ENCODE measurements at places on chromosomes 1 and 21.

- DNase-seq = no peak
Measured at GRCh38 chr1:218957971-218958370, 215.7 kb upstream of the LYPLAL1 start.

DNA sequence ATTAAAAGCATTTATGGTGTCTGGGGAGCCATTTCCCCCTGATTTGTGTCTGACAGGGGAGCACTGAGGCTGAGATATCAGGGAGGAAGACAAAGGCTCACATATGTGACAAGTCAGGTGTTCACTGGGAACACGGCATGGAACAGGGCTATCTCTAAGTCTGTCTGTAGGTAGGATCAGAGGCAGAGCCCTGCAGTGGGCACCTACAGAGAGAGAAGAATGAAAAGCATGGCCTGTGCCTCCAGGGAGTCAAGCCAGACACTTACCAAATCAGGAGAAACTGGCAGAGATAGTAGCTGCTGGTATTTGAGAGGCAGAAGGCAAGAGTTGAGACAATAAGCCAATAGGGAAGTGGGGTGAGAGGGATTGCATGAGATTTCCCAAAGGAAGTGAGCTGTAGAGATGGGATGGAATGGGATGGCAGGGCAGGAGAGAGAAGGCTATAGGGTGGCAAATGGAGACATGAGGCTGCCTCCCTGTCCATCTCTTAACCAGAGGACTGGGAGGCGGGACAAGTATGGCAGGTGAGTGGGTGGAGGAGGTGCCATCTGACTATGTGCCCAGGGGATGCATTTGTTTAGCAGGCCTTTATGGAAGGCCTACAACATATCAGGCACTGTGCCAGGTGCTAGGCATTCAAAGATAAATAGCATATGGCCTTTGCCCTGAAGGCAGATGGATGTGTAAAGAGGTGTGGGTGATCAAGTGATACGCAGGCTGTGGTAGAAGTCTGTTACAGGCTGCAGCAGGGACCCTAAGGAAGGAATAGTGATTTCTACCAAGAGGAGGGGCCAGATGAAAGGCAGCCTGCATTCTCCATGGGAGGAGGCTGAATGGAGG, 136.2 kb upstream of the IPO9 start:
- no peak for DNase-seq

- DNase-seq = peak; percentile 69
Measured at GRCh38 chr1:207825719-207826556, 74.1 kb downstream of the CD46 start.

DNA sequence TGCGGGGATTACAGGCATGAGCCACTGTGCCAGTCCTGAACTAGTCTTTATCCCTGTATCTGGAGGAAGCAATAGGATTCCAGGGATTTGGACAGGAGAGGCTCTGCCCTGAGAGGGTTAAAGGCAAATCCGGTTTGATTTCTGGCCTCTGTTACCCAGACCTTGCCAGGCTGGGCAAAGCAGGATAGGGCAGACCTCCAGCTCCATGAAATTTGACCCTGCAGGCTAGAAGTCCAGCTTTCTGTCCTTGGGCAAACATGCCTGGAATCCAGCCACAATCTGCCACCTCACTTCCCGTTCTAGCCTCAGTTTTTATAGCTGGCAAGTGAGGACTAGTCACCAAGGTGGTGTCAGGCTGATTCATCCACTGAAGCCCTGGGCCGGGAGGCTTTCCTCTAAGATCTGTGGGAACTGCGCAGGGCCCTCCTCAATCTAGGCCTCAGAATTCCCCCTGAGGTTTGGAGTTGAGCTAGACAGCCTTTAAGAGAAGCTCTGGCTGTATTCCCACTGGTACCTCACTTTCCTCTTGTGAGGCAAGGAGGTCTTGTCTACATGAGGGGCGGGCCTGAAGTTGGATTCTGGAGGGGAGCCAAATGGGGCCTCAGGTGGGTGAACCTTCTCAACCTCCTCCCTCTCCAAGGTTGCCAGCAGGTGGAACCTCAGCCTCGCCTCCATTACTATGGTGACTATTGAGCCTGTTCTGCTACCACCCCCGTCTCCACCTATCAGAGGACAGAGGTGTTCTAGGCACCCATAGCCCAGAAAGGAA, 7.0 kb upstream of the P3R3URF start:
- DNase-seq = no peak

DNA sequence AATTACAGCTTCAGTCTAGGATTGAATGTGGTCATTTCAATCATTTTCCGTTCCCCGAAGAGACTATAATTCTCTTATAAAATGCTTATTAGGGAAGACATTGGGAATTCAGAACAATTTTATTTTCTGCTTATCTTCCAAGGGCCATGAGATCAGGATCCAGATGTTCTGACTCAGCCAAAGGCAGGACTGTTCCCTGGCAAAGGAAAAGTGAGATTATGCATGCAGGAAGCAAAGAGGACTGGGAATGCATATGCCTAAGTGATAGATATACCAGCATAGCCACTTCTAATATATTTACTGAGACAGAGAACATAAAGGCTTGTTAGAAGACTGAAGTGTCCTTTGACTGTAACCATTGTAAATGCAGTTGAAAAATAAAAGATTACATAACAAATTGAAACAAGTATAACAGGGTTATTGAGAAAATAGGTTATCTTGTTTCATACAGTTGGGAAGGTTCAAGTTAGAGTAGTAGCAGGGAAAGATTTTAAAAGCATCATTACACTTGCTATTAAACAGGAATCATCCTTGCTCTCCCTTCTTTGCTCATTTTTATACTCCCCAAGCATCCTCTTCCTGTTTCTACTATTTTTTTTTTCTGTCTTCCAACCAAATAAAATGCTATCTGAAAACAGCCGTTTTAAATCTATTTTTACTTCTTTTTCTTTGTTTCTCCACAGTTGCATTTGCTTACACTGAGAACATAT, 439.6 kb upstream of the ADAMTS5 start:
- no peak for DNase-seq

Data from stimulated activated CD4-positive, alpha-beta T cell treated with anti-CD3 and anti-CD28 coated beads, TNF-alpha, amount 100 ng/mL, for 4 hours (primary cell).